ENCODE measurements at places on chromosomes 6 and 20.

DNA sequence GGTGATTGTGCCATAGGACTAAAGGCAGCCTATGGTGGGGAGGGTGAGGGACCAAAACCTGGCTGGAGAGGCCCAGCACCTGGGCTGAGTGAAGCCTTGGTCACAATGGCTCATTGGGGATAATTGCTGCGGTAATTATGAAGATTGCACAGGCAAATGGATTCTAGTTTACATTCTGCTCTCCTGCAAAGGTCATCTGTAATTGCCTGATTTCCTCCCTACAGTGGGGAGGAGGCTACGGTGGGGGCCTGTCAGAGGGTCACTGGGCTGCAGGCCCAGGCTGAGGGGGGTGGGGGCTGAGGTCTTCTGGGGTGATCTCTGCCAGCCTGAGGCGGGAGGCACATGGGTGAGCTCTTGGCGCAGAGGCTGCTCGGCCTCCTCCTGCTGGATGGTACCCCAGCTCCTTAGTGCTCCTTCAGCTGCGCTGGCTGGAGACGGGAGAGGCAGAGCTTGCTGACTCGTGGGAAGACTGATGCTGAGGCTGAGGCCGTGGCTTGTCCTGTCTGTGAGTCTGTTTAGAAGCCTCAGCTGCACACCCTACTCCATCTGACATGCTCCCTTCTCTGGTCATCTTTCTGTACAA, 30.3 kb downstream of the PACSIN1 start:
- no peak for DNase-seq

DNA sequence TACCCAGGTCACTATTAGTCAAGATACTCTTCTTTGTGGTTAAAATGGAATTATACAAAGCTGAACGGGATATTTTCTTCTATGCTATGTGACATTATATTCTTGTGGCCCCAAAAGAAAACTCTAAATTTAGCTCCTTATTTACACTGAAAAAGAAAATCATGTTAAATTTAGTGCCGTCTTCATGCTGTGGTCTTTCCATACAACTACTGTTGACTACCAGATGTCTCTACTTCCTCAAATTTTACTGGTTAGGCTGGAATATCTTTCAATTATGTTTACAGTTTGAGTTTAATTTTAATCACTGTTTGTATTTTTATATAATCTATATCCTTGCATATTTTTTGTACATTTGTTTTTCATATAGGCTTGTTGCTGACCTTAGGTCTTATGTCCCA, 95.6 kb upstream of the FOXO3 start:
- no peak for DNase-seq

GRCh38 chr6:130138909-130139242, 83.9 kb downstream of the SAMD3 start:
- DNase-seq = no peak

- DNase-seq = no peak
Observed at GRCh38 chr20:19269737-19270340, 57.4 kb downstream of the SLC24A3 start.

GRCh38 chr6:164095056-164095455, 680.5 kb downstream of the QKI start:
- DNase-seq = no peak

DNA sequence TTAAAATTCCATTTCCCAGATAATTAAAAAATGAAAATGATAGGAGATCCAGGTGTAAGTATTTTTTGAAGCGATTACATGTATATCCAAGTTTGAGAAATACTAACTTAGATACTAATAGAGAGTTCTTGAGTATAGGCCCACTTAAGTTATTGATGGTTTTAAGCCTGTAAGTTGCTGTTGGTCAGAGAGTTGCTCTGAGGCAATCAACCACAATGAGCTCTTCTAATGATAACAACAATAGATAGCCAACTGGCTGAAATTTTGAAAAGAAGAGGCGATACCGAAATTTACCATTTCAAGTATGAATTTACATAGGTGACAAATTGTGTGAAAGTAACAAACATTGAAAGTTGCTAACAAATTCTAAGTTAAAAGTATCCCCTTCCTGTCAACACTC, 209.5 kb downstream of the MANEA start:
- DNase-seq = no peak

- no peak for DNase-seq
Observed at GRCh38 chr20:3797592-3798372, 1.7 kb downstream of the CDC25B start.

- no peak for DNase-seq
Observed at GRCh38 chr6:137001977-137002302, 42.8 kb downstream of the IL20RA start.

- DNase-seq = peak; percentile 2
Observed at GRCh38 chr20:31833130-31833930, 12.1 kb downstream of the FOXS1 start.

- DNase-seq = no peak
Observed at GRCh38 chr6:129661536-129662405, 48.2 kb downstream of the ARHGAP18 start.

DNA sequence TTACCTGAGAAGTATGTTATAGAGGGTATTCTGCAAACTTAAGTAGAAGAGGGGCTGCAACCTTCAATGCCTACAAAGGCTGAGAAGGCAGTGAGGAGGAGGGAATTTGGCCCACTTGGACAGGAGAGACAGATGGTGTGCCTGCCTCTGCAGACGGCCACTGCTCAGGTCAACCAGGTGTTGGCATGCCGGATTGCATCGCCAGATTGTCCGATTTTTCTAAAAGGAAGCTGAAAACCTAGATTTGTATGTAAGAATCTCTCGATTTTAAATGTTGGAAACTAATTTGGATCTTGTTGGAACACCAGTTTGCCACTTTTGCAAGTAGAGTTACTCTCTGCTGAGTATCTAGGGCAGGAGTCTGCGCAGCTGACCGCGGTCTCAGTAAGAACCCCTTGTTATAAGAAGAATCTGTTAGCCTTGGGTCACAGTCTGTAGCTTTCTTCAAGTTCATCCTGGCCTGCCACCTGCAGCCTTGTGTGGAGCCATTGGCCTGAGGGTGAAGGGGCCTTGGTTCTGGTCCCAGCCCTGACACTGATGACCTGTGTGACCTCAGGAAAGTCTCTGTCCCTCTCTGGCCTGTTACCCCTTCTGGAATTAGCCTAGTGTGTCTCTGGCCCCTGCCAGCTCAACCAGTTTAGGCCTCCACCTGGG, 54.4 kb downstream of the TGM2 start:
- DNase-seq = no peak

DNA sequence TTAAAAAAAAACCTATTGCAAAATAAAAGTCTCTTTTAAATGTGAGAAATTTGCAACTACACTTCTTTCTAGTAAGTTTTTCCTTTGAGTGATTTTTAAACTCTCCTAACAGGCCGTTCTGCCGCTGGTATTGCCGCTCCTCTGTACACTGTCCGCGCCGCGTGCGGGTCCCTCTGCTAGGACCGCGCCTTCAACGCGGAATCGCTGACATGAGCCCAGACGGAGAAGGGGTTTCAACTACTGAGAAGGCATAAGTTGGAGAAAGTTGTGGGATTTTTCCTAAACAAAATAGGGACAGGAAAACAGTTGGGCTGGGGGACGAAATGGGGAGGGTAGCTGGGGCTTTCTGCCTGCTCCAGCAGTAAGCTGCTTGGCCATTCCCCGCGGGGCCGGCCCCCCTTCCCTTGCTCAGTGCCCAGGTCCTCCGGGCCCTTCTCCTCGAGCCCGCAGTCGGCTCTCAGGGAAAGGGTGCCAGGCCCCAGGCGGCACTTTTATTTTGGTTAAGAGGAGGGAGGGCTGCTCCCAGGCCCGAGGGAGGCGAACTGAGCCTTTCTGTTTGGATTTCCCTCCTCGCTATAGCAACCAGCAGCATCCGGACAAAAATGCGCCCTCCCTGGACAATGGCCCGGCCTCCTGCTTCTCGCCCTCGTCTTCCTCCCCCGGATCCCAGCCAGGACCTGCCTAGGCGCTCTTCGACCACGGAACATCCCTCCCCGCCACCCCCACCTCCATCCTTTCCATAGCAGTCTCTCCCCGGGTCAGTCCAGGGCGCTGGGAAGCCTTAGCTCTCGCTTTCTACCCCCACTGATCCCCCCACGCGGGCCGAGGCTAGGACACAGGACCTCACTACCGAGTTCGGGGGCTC, 6.8 kb upstream of the POU3F2 start:
- DNase-seq = no peak

DNA sequence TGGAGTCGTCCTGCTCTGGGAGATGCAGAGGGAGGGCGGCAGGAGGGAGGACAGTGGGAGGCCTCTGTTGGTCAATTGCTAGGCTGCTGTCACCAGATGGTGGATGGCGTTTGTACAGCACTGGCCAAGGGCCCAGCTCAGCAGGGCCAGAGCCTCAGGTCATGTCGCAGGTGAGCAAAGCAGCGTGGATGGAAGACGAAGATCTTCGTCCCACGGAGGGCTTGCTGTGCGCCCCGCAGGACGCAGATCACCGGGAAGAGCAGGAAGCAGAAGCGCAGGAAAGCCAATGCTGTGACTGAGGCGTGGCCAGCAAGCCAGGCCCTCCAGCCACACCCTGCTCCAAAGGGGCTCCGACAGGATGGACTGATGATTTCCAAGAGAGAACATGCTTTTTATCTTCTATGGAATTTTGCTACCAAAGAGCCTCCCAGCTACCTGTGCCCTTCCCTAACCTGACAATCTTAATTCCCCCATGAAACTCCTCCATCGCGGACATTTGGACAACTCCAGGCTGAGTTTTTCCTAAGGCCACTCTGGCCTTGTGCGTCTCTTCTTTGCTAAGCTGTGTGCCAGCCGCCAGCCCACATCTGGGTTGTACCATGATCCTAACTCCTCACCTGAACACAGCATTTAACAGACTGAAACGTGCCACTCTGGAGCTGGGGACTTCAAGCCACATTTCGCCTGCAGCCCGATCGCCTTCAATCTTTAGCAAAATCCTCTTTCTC, 3.5 kb upstream of the SLCO4A1 start:
- no peak for DNase-seq

DNA sequence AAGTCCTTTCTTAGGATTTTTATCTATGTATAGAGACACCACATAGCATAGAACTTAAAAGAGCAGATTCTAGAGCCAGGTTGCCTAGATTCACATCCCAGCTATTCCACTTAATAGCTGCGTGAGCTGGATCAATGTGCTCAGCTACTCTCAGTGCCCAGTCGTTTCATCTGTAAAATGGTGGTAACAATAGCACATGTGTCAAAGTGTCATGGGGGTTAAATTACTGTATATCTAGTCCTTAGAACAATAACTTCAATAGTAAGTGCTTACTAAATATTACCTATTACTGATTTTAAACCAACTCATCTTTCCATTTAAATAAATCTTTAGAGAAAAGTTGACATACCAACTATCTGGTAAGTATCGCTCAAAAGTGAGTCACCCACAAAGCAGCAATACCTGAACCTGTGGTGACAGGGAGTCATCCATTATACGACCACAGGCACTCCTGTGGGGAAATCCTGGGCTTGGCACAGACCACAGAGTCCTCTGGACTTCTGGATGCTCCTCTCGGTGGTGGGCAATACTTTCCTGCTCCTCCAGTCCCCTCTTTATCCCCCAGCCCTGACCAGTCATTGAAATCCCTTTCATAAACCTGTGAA, 154.8 kb downstream of the PDSS2 start:
- DNase-seq = no peak

- no peak for DNase-seq
Observed at GRCh38 chr6:3057063-3057770, 11.1 kb upstream of the RIPK1 start.

DNA sequence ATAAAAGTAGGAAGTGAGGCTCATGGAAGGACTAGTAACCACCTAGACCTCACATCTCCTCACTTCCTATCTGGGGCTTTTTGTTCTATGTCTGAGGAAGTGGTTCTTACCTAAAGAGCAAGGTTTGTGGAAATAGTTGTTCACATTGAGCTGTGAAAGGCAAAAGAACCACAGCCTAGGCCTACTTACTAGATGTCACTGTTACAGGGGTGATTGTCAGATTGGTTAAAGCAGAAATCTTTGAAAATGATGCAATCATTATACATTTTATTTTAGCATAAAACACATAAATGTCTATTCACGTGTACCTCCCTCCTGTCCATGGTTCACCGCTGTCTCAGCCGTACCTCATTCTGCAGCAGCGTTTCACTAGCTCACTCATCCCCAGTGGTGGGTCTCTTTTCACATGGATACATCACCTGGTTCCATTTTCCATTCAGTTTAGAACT, 268.8 kb downstream of the TMEM242 start:
- DNase-seq = no peak

- no peak for DNase-seq
Observed at GRCh38 chr6:157268835-157269234, 54.5 kb downstream of the TMEM242 start.

DNA sequence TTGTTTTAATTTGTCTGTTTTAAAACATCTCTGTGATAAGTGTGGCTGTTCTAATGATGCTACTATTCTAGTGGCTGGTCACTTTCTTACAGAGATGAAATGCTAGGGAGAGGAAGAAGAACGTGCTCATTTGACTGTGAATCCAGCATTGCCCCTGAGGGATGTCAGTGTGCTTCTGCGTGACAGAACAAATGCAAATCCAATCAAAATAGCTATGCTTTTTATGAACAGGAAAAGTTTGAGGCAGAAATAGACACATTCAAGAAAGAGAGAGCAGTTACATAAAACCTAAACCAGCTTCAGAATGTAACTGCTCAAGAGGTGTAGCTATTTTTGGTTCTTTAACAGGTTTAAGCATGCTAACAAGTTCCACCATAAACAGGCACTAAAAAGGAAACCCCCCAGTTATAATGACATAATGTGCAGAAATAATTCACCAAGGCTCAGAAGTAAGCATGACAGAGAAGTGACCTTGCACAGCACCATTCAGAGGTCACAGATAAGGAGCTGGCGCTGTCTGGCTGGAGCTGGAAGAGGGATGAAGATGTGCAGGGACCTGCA, 385.3 kb downstream of the EPM2A start:
- DNase-seq = no peak

DNA sequence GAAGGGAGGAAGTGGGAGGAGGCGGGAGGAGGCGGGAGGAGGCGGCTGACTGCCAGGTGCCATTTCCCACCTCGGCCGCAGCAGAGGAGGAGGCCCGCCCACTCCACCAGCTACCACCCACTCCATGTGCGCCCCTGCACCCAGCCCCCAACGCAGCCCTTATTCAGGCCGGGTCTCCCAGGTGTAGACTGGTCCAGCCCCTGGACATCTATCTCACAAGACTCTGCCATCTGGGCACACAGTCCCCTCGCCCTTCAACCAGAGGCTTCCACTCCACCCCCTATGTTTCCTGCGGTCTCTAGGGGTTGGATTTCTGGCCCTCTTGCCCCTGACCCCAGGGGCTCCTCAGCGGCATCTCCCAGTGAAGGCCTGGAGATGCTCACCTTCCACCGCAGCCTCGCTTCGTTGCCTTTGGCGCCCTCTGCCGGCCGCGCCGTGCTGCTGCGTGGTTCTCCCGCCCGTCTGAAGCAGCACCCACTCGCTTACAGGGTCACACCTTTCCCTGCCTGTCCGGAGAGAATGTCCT, 32.6 kb upstream of the FAM83D start:
- DNase-seq = no peak

DNA sequence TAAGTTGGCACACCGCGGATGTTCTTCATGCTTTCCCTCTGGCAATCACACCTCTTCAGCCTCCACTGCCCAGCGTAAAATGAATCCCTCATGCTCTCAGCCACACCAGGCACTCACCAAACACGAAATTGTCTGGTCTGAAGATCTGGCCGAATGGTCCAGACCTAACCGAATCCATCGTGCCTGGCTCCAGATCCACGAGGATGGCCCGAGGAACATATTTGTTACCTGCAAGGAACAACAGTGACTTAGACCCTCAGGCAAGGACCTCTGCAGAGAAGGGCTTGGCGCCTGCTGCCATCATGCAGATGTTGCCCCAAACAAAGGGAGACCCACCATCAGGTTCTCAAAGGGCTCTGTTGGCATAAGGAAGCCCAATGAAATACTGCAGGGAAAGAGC, 1.4 kb downstream of the TUBB2B start:
- no peak for DNase-seq

Data from substantia nigra (tissue), 51 donors.